ENCODE measurements at places on chromosomes 16 and 17.
A peak's percentile ranks its signal among the peaks of the same experiment; 100 is the strongest.

DNA sequence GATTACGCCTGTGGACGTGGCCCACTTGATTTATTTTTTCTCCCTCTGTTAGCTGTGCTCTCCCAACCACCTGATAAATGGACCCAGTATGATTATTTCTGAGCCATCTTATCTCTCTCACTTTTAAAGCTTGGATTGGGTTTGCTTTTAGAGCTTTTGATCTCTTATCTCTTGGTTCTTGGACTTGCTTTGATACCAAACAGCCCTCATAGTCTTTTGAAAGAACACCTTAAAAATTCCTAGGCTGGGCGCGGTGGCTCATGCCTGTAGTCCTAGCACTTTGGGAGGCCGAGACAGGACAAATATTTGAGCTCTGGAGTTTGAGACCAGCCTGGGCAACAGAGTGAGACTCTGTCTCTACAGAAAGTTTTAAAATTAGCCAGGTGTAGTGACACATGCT is 25.8 kb downstream of the SMTNL2 start:
- no peak for DNase-seq

- DNase-seq: peak; percentile 60
These were observed at the start of gene METTL23 for GRCh38 chr17:76726776-76727718. TSS of gene METTL23 (plus strand) at chr17:76726839. CDS start at chr17:76729711, 2,872 bp downstream.

- no peak for DNase-seq
These were observed 14.7 kb downstream of the ST6GALNAC2 start for GRCh38 chr17:76570877-76571471.

- DNase-seq: no peak
These were observed 358.3 kb downstream of the SEC14L1 start for GRCh38 chr17:77498791-77499698.

DNA sequence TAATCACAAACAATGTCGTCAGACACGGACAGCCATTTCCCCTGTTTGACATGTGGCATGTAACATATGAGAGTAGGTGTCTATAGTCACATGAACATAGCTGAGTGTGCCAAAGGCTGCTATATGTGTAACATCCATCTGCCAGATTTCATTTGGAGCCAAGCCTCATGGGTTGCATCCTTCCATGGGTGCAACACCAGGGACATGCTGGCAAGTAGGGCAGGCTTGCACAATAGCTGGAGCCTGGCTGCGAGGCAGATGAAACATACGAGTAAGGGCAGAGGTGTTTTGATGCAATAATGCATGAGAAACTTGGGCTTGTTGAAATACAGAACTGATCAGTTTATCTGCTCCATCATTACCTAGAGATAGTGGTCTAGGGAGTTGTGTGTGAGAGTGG is 9.0 kb upstream of the ZNF689 start:
- DNase-seq: no peak

Measured in HuH-7.5 (cell line).